Tibial artery (tissue), 4 donors: ENCODE measurements at places on chromosomes 1 and 21.

DNA sequence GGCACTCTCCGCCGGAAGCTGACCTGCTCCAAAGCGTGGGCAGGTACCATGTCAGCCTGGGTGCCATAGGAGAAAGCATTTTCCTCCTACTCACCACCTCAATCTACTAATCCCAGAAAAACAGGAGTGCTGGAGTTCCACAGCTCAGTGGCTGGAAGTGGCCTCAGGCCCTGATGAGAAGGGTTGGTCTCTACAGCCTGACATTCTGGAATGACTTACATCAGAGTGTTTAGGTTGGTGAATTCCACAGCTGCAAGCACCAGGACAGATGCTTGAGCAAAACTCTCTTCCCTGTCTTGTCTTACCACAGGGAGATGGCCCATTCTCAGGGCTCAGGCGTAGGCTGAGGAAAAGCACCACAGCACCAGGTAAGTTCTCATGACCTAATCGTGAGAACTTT is 5.5 kb downstream of the SEC16B start:
- no peak for DNase-seq

- DNase-seq = no peak
These were observed 3.8 kb upstream of the RGSL1 start for GRCh38 chr1:182446033-182446669.

DNA sequence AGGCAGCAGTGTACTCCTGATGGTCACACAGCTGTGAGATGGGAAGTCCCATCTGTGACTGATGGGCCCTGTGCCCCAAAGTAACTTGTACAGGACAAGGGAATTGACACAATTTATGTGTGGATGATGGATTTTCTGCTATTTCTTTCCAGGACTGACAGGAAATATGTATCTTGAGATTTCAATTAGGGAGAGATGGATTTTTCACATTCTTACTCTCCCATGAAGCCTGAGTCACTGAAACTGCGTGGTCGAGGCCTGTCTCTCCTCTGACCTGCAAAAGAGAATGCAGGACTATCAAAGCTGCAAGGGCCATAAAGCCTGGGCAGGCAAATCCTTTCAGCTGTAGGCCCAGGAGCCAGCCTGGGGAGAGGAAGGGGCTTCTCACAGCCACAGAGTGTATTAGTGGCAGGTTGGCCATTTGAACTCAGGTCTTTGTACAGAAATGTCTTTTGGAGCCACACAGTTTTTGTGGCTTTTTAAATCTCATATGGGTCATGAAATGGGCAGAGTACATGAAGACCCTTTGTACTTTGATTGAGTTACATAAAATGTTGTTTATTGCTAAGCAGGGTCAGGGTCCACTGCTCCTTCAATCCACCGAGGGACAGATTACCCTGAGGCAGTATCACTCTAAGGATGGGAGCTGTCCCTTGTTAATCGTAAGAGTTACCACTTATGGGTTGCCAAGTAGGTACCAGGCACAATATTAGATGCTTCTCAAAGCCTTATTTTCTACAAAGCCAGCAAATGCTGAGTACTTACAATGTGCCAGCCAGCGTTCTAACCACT is 14.8 kb downstream of the ALX3 start:
- no peak for DNase-seq

GRCh38 chr21:15742694-15743093 is 12.9 kb downstream of the USP25 start:
- DNase-seq = no peak

- no peak for DNase-seq
These were observed 134.5 kb upstream of the HNRNPU start for GRCh38 chr1:244998717-244999346.

DNA sequence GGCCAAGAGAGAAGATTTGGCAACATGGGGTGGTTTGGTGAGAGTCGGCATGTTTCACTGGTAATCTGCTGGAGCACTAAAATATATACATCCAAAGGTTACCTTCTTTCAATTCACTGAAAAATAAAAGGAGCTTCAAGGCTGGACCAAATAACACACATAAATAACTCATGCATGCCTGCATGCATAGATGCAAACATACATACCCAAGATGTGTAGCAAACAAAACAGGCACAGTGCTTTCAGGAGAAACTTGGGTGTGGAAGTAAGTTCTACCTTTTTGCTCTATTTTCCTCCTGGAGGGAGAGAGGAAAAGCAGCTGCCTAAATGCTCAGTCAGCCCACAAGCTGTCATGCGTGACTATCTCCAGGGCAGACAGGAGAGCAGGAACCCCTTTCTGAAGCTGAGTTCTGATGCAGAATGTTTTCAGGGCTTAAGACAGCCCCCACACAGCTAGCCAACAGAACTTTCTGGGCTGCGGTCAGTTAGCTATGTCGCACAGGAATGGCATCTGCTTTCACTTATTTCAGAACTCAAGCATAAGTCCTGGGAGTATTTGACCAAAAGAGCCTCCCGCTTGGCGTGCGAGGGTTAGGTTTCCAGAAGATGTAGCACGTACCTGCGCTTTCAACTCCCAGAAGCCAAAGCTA is 166.2 kb downstream of the TOMM20 start:
- peak; percentile 81 for DNase-seq

GRCh38 chr21:14554948-14555347 is 8.8 kb upstream of the SAMSN1 start:
- DNase-seq = no peak

DNA sequence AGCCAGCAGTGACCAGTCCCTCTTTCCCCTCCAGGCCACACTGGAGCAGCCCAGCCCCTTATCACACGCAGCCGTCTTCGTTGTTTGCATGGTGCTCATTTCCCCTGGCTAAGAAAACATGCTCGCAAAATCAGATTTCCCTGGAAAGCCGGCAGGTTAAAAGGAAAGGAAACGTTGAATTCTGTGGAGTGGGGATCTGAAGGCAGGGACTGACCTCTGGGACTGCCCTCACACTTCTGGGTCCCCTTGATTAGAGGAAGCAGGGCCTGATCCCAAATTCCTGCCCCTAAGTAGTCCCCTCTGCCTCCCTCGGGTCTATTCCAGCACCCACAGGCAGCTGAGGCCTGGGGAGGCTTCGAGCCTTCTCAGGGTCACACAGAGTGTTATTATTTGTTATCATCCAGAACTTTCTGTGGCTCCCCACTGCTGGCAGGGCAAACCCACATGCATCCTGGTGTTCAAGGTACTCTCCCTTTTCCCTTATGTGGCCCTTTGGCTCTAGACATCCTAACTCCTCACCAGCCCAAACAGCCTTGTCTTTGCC is 125.2 kb upstream of the ZBTB40 start:
- DNase-seq = peak; percentile 21
